Heart left ventricle (tissue), 16 donors: ENCODE measurements at places on chromosomes 2 and 18. TPM values are rescaled to one million over a fixed set of nuclear protein-coding genes. Genes with fewer than 3 reads are reported as not detected.

The ZNF804A gene
- total RNA-seq: not detected

The DES gene
- total RNA-seq: 15,705 TPM

The MARCHF4 gene
- total RNA-seq: not detected

The SEPTIN10 gene
- 84.6 TPM for total RNA-seq

The STARD6 gene
- not detected for total RNA-seq

The ITSN2 gene
- total RNA-seq: 52.2 TPM

The IMPACT gene
- 10.8 TPM for total RNA-seq

- no peaks in the 10 kb centered on the region for H3K27me3 ChIP-seq
- H3K36me3 ChIP-seq: no peaks in the 10 kb centered on the region
- no peak overlapping the region for H3K4me3 ChIP-seq
Observed at GRCh38 chr2:98663511-98664090, 55.2 kb downstream of the UNC50 start.

GRCh38 chr2:239400596-239401066, at the start of gene HDAC4:
Gene HDAC4, minus strand, starts transcription at chr2:239401020. Its CDS starts 48,321 bp downstream, at chr2:239352699.
- H3K27ac ChIP-seq: peak within 1 kb of the TSS; percentile 98
- no peaks in the 10 kb centered on the region for H3K27me3 ChIP-seq
- H3K36me3 ChIP-seq: no peaks in the 10 kb centered on the region
- no peak for DNase-seq

- no peaks in the 10 kb centered on the region for H3K27me3 ChIP-seq
- no peak overlapping the region for H3K4me3 ChIP-seq
- DNase-seq: no peak
- H3K27ac ChIP-seq: no peak overlapping the region
- no peaks in the 10 kb centered on the region for H3K36me3 ChIP-seq
Observed at GRCh38 chr2:214558341-214558740, 147.5 kb downstream of the VWC2L start.

DNA sequence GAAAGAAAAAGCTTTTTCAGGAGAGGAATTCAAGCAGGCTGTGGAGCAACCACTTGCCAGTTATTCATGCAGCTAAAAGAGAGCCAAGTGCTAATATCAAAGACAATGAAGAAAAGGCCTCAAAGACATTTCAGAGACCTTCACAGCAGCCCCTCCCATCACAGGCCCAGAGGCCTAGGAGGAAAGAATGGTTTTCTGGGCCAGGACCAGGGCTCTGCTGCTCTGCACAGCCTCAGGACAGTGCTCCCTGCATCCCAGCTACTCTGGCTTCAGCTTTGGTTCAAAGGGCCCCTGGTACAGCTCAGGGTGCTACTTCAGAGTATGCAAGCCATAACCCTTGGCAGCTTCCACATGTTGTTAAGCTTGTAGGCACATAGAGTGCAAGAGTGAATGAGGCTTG, 119.5 kb downstream of the MSTN start:
- DNase-seq: no peak
- no peak overlapping the region for H3K27ac ChIP-seq
- H3K4me1 ChIP-seq: no peaks in the 10 kb centered on the region
- H3K27me3 ChIP-seq: no peaks in the 10 kb centered on the region

- no peak for DNase-seq
- no peak overlapping the region for H3K27ac ChIP-seq
- H3K27me3 ChIP-seq: no peaks in the 10 kb centered on the region
- H3K4me1 ChIP-seq: no peaks in the 10 kb centered on the region
Observed at GRCh38 chr2:194004590-194005206, 1652.3 kb upstream of the SLC39A10 start.

- H3K4me3 ChIP-seq: no peak overlapping the region
- no peaks in the 10 kb centered on the region for H3K4me1 ChIP-seq
- H3K27ac ChIP-seq: no peak overlapping the region
- no peaks in the 10 kb centered on the region for H3K27me3 ChIP-seq
- no peak for DNase-seq
Observed at GRCh38 chr2:57918126-57918525, 128.5 kb upstream of the VRK2 start.

- no peaks in the 10 kb centered on the region for H3K36me3 ChIP-seq
- peak overlapping the region; percentile 46 for H3K27ac ChIP-seq
- DNase-seq: peak; percentile 42
- peaks cover 1% of the 10 kb centered on the region for H3K4me1 ChIP-seq
Observed at GRCh38 chr2:196473617-196474016, 165.9 kb upstream of the CCDC150 start.

GRCh38 chr18:40160361-40160760, 1794.7 kb upstream of the PIK3C3 start:
- no peaks in the 10 kb centered on the region for H3K36me3 ChIP-seq
- DNase-seq: no peak
- no peaks in the 10 kb centered on the region for H3K4me1 ChIP-seq
- no peak overlapping the region for H3K27ac ChIP-seq
- no peaks in the 10 kb centered on the region for H3K27me3 ChIP-seq

- no peak overlapping the region for H3K27ac ChIP-seq
- DNase-seq: no peak
- no peak overlapping the region for H3K4me3 ChIP-seq
- no peaks in the 10 kb centered on the region for H3K27me3 ChIP-seq
- peaks cover 31% of the 10 kb centered on the region for H3K4me1 ChIP-seq
- H3K36me3 ChIP-seq: peaks cover 7% of the 10 kb centered on the region
Observed at GRCh38 chr18:3135536-3135935, 84.2 kb downstream of the MYOM1 start.

- no peaks in the 10 kb centered on the region for H3K4me1 ChIP-seq
- no peak for DNase-seq
- no peaks in the 10 kb centered on the region for H3K27me3 ChIP-seq
- no peaks in the 10 kb centered on the region for H3K36me3 ChIP-seq
- no peak overlapping the region for H3K4me3 ChIP-seq
- H3K27ac ChIP-seq: no peak overlapping the region
Observed at GRCh38 chr18:79866889-79867574, 69.3 kb downstream of the KCNG2 start.

DNA sequence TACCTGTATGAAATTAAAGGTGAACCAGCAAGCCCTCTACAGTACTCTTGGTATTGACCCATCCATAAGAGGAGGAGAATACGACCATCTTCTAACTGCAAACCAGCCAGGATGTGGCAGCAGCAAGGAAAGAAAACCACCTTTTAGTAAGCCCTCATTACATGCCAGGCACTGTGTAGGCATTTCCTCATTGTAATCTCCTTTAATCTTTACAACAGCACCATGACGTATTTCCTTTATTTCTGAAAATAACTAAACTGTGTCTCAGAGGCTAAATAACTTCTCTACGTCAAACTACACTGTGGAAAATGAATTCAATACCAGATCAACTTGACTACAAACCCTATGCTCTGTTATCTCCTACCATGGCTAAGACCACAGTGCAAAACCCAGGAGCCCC, 18.2 kb downstream of the WDR35 start:
- H3K36me3 ChIP-seq: peaks cover 5% of the 10 kb centered on the region
- H3K4me3 ChIP-seq: no peak overlapping the region
- no peak overlapping the region for H3K27ac ChIP-seq
- no peaks in the 10 kb centered on the region for H3K27me3 ChIP-seq
- no peaks in the 10 kb centered on the region for H3K4me1 ChIP-seq

- no peaks in the 10 kb centered on the region for H3K27me3 ChIP-seq
- no peak overlapping the region for H3K27ac ChIP-seq
- no peak overlapping the region for H3K4me3 ChIP-seq
- no peaks in the 10 kb centered on the region for H3K36me3 ChIP-seq
- peaks cover 7% of the 10 kb centered on the region for H3K4me1 ChIP-seq
- peak; percentile 88 for DNase-seq
Observed at GRCh38 chr2:159921752-159922404, 123.9 kb upstream of the CD302 start.

DNA sequence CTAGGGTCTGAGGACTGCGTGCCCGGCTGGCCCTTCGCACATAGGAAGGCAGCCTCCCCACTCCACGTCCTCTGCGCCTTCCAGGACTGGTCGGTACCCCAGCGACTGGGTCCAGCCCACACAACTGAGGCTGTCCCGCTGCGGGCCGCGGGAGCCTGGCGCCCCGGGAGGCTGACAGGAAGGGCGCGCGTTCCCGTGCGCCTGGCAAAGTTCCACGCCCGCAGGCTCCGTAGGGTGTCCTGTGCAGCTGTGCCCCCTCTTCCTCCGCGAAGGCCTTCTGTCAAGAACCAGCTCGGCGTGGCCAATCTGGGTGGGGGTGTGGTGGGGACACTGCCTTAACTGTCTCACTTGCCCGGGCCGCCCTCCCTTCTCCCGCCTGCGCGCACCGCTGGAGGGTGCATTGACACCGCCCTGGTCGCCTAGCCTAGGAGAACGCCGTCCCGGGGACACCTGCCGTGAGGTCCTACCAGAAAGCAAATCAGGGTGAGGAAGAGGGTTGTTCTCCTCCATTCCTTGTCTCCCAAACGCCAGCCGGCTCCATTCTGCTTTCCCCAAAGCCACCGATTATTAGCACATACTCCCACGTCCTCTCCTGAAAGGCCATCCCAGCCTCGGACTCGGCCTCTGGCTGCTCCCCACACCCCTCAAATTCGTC, 618 bp upstream of the LYPD1 start:
- H3K27ac ChIP-seq: no peak overlapping the region
- H3K27me3 ChIP-seq: peaks cover 15% of the 10 kb centered on the region
- H3K36me3 ChIP-seq: no peaks in the 10 kb centered on the region
- peaks cover 3% of the 10 kb centered on the region for H3K4me1 ChIP-seq
- DNase-seq: peak; percentile 24
- H3K4me3 ChIP-seq: peak overlapping the region; percentile 63

DNA sequence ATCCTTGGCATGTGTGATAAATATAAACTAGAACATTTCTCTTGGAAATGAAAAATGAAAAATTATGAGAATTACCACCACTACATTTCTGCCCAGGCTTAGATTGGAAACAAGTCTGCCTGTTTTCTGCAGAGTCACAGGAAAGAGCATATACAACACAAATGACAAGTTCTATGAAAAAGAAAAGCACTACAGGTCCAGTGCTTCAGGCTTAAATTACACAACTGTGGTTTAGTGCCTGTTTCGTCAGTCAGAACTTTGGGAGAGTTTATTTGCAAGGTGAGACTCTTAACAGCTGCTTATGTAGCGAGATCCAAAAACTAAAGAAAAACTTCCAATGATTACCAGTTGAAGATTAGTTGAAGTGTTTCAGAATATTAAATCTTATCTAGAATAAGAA, 68.9 kb downstream of the RTN4 start:
- H3K27me3 ChIP-seq: no peaks in the 10 kb centered on the region
- peaks cover 29% of the 10 kb centered on the region for H3K36me3 ChIP-seq
- DNase-seq: no peak
- peaks cover 55% of the 10 kb centered on the region for H3K4me1 ChIP-seq
- H3K4me3 ChIP-seq: no peak overlapping the region
- H3K27ac ChIP-seq: no peak overlapping the region

GRCh38 chr18:1914489-1914888, 656.8 kb downstream of the METTL4 start:
- H3K27ac ChIP-seq: no peak overlapping the region
- no peak for DNase-seq
- no peak overlapping the region for H3K4me3 ChIP-seq
- no peaks in the 10 kb centered on the region for H3K27me3 ChIP-seq
- no peaks in the 10 kb centered on the region for H3K4me1 ChIP-seq
- H3K36me3 ChIP-seq: no peaks in the 10 kb centered on the region

GRCh38 chr2:148812306-148812705, 62.7 kb upstream of the KIF5C start:
- H3K27me3 ChIP-seq: no peaks in the 10 kb centered on the region
- no peaks in the 10 kb centered on the region for H3K4me1 ChIP-seq
- H3K27ac ChIP-seq: no peak overlapping the region
- DNase-seq: peak; percentile 28

- H3K4me1 ChIP-seq: no peaks in the 10 kb centered on the region
- no peak overlapping the region for H3K27ac ChIP-seq
- DNase-seq: no peak
- no peaks in the 10 kb centered on the region for H3K36me3 ChIP-seq
- H3K4me3 ChIP-seq: no peak overlapping the region
Observed at GRCh38 chr2:132437852-132438669, 21.5 kb downstream of the GPR39 start.

DNA sequence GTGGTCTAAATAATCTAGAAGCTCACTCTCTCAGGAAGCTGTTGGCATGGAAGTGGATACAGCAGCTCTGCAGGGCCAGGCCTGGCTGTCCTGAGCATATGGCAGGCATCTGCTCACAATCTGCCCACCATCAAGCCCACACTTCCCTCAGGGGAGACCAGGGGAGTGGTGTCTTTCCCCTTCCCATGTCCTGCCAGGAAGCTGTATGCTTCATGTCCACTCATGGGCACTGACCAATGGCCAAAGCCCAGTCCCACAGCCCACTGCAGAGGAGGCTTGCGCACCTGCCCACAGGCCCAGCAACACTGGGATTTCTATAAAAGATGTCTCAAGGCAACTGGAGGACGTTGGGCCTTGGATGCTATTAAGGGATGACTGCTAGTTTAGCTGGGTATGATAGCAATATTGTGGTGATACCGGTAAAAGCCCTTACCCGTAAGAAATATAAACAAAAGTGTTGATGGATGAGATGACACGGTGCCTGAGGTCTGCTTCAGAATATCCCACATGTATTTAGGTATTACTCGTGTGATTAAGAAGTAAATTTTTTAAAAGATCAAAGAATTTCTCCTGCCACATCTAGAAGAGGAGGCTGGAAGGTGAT, 106.7 kb upstream of the CTDP1 start:
- H3K27ac ChIP-seq: no peak overlapping the region
- no peak overlapping the region for H3K4me3 ChIP-seq
- no peaks in the 10 kb centered on the region for H3K36me3 ChIP-seq
- DNase-seq: no peak
- peaks cover 29% of the 10 kb centered on the region for H3K4me1 ChIP-seq
- H3K27me3 ChIP-seq: no peaks in the 10 kb centered on the region

DNA sequence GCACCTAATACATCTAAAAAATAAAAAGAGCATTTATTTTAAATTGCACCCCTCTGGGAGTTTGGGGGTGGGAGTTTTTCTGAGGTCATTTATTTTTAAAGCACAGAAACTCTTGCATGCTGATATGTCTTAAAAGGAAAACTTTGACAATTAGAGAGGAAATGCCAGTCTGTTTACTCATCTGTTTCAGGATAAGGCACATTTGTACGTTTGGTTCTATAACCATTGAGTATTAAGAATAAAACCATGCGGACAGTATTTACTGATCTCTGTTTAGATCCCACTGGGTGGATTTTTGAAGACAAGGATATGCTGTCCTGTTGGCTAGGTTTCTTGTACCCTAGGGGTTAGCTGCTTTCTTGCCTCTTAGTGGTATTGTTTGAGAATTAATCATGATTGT, 122.9 kb downstream of the TANC1 start:
- no peaks in the 10 kb centered on the region for H3K36me3 ChIP-seq
- H3K27me3 ChIP-seq: no peaks in the 10 kb centered on the region
- DNase-seq: no peak
- peaks cover 78% of the 10 kb centered on the region for H3K4me1 ChIP-seq

DNA sequence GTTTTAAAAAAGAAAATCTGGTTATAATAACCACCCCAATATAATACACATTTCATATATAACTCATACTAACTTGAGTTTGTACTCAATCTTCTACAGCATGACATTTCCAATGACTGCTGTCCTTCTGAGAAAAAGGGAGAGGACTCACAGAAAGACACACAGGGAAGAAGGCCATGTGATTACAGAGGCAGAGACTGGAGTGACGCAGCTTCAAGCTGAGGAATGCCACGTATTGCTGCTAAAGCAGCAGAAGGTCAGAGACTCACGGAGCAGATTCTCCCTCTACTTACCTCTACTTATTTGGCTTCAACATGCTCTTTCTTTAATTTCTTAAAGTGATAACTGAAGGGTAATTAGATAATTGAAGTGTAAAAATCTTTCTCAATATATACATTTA, 753.5 kb upstream of the PKDCC start:
- H3K4me1 ChIP-seq: no peaks in the 10 kb centered on the region
- DNase-seq: peak; percentile 14
- no peaks in the 10 kb centered on the region for H3K36me3 ChIP-seq
- H3K27ac ChIP-seq: no peak overlapping the region
